Fibroblast of skin of scalp (primary cell): ENCODE measurements at places on chromosomes 12 and 14.

DNA sequence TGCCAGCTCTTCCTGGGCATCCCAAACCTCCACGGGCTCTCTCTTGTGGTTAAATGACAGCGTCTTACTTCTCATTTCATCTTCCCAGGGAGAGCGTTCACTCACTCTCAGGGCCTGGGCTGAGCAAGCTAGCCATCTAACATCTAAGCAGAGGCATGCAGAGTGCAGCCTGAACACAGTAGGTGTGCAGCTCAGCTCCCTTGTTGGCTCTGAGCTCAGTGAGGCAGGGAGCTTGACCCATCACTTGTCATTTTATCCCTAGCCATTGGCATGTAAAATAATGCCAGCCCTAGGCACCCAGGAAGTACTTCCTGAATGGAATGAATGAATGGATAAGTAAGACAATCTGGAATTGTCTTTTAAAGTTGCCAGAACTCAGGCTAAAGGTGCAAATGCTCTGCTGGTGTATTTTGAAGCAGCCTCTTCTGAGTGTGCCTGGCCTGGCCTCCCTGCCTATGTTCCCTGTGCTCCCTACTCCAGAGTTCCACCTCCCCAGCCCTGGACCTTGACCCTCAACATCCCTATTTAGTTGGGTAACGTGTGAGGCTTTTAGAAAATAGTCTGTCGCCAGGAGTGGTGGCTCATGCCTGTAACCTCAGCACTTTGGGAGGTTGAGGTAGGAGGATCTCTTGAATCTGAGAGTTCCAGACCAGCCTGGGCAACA is 9.5 kb upstream of the MEG3 start:
- no peak for DNase-seq

GRCh38 chr14:104110491-104111209 is 25.1 kb downstream of the ASPG start:
- DNase-seq = no peak

DNA sequence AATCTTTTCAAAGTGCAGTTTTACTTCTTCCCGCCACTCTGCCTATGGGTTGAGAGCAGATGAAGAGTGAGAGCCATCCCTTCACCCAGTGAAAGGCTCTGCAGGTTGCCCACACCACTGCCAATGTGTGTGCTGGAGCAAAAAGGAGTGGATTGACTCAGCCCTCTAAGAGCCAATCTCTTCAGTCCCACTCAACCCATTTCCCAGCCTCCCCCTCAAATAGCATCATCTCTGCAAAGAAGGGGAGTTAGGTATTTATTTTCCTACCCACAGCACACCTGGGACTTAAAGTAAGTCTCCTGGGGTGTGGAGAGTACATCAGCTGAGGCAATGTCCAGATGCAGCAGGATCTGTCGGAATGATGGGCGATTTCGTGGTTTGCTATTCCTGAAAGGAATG is 15.3 kb downstream of the MAP3K12 start:
- no peak for DNase-seq

- DNase-seq = no peak
Measured at GRCh38 chr12:122610207-122610606, 83.2 kb downstream of the KNTC1 start.

DNA sequence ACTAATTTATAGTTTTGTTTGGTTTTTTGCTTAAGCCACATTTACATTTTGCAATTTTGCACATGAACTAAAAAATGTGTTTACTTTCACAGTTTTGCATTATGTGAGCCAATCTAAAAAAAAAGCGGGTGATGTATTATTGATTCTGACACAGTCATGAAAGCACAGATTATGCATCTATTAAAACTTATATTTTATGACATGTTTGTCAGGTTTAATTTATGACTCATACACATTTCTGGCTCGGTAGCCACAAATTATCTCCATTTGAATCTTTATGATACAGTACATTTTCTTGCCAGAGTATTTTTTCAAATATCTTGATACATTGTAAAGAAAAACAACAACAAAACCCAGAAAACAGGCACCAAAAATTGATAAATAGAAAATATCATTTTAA is 280.4 kb upstream of the GRIP1 start:
- no peak for DNase-seq

DNA sequence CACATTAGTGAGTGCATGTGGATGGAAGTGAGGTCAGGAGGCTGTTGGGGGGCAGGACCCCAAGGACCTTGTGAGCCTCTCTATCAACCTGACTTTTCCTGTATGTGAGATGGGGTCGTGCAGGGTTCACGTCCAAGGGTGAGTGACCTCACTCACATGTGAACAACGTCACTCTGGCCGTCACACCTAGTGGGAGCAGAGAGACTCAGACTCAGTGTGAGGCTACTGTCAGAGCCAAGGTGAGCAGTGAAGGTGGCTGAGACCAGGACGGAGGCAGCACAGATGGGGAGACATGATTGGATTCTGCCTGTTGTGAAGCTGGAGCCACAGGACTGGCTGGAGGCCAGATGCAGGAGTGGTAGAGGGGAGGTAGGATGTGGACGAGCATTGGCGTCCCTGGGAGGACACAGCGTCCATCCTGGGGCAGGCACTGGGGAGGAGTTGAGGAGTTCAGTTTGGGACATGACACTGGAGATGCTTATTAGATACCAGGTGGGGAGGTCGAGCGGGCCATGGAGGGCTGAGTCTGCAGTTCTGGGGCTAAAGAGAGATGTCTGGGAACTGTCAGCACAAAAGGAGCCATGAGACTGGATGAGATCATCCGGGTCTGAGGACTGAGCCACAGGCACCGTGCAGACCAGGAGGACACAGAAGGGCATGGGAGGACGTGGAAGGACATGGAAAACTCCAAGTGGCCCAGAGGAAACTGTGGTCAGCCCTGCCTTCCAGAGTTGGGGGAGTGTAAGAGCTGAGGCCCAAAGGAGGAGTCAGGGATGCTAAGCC is 92.8 kb downstream of the LGMN start:
- DNase-seq = no peak

- DNase-seq = no peak
Measured at GRCh38 chr12:54215989-54216796, 27.4 kb upstream of the SMUG1 start.

DNA sequence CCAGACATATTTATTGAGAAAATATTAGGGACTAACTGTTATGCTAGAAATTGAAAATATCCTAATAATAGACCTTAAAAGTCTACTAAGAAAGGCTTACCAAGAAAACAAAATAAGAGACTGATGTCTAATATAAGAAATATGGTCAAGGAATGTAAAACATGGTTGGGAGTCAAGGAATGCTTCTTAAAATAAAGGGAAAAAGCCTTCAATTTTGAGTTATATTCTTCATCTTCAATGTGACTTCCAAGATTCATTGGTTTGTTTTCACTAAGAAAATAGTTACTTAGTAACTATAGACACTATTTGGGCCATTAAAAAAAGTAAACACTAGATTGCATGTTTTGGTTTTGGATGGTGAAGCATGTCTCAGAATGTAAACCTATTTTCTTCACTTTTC is 88.1 kb upstream of the ETV6 start:
- DNase-seq = peak; percentile 82

- DNase-seq = no peak
Measured at GRCh38 chr14:75252254-75252837, 26.3 kb upstream of the FOS start.

- peak; percentile 71 for DNase-seq
Measured at GRCh38 chr14:75059642-75060041, 4.2 kb downstream of the ACYP1 start.

GRCh38 chr12:3081886-3082285 is 4.7 kb downstream of the TSPAN9 start:
- DNase-seq = no peak

GRCh38 chr12:72270961-72271360 is 1.2 kb upstream of the TRHDE start:
- DNase-seq = no peak

DNA sequence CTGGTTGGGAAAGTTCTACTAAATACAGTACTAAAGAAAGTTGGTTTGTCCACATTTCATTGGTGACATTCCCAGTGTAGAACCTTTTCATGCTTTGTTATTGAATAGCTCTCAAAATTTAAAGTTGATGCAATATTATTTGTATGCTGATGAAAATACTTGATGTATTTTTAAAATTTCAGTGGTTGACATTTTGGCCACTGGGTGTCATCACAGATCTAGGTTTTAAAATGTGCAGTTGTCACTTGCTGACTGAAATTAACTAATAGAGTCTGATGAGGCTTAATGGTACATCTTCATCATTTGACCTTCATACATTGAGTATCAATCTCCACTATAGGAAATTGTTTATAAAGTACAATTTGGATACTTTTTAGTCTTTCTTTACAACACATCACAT is 37.1 kb downstream of the CMAS start:
- DNase-seq = peak; percentile 53

DNA sequence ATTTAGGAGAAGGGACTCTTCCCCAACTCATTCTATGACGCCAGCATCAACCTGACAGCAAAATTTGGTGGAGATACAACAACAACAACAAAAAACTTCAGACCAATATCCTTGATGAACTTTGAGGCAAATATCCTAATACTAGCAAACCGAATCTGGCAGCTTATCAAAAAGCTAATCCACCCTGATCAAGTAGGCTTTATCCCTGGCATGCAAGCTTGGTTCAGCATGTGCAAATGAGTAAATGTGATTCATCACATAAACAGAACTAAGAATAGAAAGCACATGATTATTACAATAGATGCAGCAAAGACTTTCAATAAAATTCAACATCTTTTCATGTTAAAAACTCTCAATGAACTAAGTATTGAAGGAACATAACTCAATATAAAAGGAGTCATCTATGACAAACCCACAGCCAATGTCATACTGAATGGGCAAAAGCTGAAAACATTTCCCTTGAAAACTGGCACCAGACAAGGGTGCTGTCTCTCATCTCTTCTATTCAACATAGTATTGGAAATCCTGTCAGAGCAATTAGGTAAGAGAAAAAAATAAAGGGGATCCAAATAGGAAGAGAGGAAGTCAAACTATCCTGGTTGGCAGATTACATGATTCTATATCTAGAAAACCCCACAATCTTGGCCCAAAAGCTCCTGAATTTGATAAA is 233.3 kb downstream of the CCDC59 start:
- DNase-seq = no peak

DNA sequence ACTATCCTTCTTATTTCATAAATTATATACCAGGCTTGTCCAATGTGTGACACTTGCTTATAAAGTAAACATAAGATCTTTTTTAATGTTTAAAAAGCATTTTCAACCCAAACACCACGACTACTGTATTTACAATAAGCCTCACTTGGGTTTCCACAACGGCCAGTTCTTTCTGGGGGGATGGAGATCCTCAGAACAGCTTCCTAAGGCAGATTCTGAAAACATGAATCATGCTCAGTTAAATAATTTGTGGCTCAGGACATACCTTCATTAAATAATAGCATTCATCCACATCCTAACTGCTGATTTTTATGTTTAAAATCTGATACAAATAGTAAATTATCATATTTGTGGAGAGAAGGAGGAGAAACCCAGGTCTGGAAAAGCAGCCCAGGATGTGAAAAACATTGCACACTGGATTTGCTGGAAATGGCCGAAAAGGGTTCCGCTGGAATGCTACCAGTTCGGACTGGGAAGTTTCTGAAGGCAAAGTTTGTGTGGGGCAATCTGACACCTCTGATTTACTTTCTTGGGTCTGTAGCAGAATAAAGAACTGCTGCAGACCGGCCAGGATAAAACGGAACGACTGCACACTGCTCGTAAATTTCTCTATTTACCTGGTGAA is 597 bp downstream of the GLT8D2 start:
- DNase-seq = peak; percentile 66

DNA sequence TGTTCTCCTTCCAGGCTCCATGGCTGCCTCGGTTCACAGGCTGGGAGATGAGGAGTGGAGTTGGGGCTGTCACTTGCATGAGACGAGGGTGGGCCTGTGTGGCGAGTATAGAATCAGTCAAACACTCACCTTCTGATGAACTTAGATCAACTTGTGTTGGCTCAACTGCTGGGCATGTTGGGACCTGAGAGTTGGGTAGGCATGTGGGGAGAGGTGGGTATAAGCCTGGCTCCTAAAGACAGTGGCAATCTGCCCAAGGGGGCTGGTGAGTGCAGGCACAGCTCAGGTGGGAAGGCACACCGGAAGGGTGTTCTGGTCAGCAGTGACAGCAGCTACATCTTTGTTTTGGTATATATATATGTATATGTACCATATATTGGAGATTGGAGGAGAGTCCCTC is 30.1 kb upstream of the TDRD9 start:
- no peak for DNase-seq

DNA sequence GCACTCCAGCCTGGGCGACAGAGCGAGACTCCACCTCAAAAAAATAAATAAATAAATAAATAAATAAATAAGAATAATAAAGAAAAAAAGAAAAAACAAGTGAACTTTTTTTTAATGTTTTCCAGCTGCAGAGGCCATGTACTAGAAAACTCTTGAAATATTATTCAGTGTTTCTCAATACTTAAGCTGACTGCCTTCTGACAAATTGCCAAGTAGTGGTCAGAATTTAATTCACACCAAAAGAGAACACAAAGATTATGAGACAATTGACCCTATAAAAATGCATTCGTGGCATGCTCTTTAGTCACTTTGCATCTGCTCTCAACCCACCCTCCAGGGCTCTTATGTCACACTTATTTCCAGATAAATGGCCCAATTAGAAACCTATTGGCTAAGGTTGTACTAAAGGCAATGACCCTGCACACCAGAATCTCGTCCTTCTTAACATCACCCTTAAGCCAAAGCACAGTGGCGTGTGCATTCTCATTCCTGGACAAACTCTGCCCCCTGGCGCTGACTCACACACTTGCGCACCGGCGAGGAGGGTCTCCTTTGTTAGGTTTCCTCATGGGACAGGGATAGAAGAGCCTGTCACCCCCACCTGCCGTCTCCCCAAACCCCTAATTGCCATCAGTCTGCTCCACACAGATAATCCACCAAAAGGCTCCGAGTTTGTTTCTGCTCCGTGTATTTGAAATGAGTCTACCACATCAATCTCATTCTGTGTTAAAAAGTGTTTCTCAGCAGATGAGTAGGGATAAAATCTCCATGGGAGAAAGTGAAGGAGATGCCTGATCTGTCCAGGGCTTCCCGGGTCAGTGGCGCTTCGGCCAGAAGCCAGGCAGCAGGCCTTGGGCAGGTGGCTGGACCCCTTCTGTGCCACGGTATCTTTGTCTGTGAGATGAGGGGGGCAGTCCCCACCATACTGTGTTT is 73.1 kb upstream of the CEP83 start:
- DNase-seq = peak; percentile 60

- no peak for DNase-seq
Measured at GRCh38 chr14:20791187-20791586, 10.1 kb downstream of the RNASE6 start.

DNA sequence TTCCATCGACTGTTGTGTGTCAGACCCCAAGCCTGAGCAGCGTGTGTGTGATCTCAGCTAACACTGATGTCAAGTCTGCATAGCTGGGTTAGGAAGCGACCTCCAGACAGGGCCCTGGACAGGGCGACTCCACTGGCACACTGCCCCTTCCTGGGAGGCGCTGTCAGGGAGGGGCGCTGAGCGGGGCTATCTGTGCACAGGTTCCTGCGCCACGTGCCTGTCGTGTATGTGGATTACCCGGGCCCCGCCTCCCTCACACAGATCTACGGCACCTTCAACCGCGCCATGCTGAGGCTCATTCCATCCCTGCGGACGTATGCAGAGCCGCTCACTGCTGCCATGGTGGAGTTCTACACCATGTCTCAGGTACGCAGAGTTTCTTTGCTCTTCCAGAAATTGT is 53.9 kb downstream of the DYNC1H1 start:
- no peak for DNase-seq
